CD4-positive, alpha-beta T cell (primary cell): ENCODE measurements at places on chromosomes 3 and 15. TPM values are rescaled to one million over a fixed set of nuclear protein-coding genes. Genes with fewer than 3 reads are reported as not detected.

Gene LMAN1L
- total RNA-seq: 0.56 TPM

GRCh38 chr15:101187820-101188636, 63.8 kb downstream of the CHSY1 start:
- no peak overlapping the region for H3K27ac ChIP-seq
- peaks cover 16% of the 10 kb centered on the region for H3K4me1 ChIP-seq
- no peak for DNase-seq

DNA sequence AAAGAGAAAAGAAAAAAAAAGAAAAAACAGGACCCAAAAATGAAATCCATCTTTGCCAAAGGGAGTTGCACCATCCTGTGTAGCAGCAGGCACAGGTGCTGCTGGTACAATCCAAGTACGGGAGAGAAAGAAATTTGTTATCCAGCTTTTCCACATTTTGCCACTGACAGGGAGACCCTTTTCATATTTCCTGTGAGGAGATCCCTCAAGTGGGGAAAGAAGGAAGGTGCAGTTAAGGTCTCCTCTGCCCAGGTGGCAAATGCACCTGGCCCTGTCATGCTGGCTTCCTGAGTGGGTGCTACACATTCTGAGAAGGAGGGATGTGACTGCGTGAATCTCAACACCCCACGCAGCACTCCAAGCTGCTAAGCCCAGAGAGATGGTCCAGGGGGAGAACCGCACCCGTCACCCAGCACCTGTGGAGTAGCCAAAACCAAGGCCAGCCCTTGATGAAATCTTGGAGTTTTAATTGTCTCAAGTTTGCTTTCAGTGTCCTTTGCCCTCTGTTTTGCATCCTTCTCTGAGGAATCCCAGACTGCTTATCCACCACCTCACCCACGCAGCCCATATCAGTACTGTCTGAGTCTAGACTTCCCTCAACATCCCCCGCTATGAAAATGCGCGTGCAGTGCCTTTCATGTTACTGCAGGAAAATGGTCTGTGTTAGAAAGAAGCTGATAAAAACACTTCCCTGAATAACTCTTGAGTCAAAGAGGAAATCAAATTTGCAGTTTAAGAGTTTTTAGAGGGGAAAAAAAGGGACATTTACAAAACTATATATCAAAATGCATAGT, 141.9 kb upstream of the THBS1 start:
- no peaks in the 10 kb centered on the region for H3K4me1 ChIP-seq
- H3K36me3 ChIP-seq: no peaks in the 10 kb centered on the region
- no peak for DNase-seq

Gene NDUFB5
- total RNA-seq: 24.2 TPM

DNA sequence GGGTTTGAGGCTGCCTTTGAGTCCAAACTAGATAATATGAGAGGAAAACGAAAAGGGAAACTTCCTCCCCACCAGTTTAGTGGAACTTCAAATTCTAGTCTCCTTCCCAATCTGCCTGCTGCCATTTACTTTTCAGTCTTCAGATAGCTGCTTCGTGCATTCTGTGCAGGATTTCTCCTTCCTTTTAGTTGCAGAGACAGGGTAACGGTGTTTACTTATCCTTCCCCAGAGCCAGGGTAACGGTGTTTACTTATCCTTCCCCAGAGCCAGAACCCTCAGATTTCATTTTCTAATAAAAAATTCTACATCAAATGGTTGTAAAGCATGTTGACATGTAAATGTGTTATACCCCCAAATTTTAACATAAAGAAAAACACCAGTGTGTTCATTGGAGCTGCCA, 282.6 kb downstream of the VPS13C start:
- peaks cover 6% of the 10 kb centered on the region for H3K27me3 ChIP-seq
- H3K27ac ChIP-seq: no peak overlapping the region
- H3K4me1 ChIP-seq: no peaks in the 10 kb centered on the region

GRCh38 chr15:63752979-63753378, 80.8 kb downstream of the HERC1 start:
- H3K4me1 ChIP-seq: no peaks in the 10 kb centered on the region
- no peak overlapping the region for H3K27ac ChIP-seq
- no peak for DNase-seq
- no peak overlapping the region for H3K4me3 ChIP-seq
- H3K27me3 ChIP-seq: no peaks in the 10 kb centered on the region
- H3K36me3 ChIP-seq: peaks cover 78% of the 10 kb centered on the region

- no peaks in the 10 kb centered on the region for H3K36me3 ChIP-seq
- no peak overlapping the region for H3K27ac ChIP-seq
- no peak for DNase-seq
These were observed 90.2 kb downstream of the ANP32A start for GRCh38 chr15:68730471-68730919.

Gene PP2D1
- not detected for total RNA-seq

Gene ARGFX
- total RNA-seq: not detected

GRCh38 chr3:110984456-110985250, 87.0 kb upstream of the NECTIN3 start:
- no peak for DNase-seq
- H3K4me1 ChIP-seq: no peaks in the 10 kb centered on the region
- H3K4me3 ChIP-seq: no peak overlapping the region
- H3K36me3 ChIP-seq: no peaks in the 10 kb centered on the region

- no peak overlapping the region for H3K4me3 ChIP-seq
- H3K4me1 ChIP-seq: no peaks in the 10 kb centered on the region
- no peak overlapping the region for H3K27ac ChIP-seq
- DNase-seq: no peak
- H3K27me3 ChIP-seq: peaks cover 17% of the 10 kb centered on the region
- H3K36me3 ChIP-seq: no peaks in the 10 kb centered on the region
These were observed 166.2 kb downstream of the CHDH start for GRCh38 chr3:53680028-53680427.

Gene WDR72
- not detected for total RNA-seq

Gene IMPG2
- total RNA-seq: 0.45 TPM

DNA sequence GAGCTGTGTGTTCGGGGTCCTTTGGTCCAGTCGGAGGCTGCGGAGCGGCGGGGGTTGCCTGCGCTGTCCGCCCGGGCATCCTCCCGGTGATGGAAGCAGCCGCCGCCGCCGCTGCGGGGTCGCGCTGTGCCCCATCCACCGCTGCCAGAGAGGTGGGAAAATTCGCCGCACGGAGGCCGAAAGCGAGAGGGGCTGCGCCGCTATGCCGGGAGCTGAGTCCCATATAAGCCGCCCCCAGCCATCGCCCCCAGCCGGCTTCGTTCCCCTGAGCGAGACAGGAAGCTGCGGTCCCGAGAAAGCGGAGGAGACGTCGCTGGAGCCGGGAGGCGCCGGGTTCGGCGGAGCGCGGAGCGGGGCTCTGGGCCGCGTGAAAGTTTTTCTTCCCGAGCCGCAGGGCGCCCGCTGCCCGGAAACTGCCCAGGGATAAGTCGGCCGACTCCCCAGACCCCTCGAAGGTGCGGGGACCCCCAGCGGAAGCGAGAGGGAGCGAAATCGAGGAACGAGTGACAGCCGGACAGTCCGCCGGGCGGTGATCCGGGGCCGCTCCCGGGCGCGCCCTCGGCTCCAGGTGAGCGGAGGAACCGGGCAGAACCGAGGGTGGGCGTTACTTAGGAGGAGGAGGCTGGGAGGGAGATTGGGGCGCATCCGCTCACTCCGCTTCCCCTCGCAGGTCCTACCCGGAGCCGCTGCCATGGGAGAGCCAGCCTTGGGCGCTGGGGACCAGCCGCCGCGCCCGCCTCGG, 574 bp downstream of the CHST2 start:
- DNase-seq: peak; percentile 54
- peaks cover 37% of the 10 kb centered on the region for H3K4me1 ChIP-seq
- no peaks in the 10 kb centered on the region for H3K27me3 ChIP-seq

GRCh38 chr15:38208206-38208605, 44.4 kb upstream of the SPRED1 start:
- no peak overlapping the region for H3K4me3 ChIP-seq
- H3K36me3 ChIP-seq: no peaks in the 10 kb centered on the region
- peaks cover 4% of the 10 kb centered on the region for H3K27me3 ChIP-seq
- no peaks in the 10 kb centered on the region for H3K4me1 ChIP-seq
- DNase-seq: no peak
- no peak overlapping the region for H3K27ac ChIP-seq

DNA sequence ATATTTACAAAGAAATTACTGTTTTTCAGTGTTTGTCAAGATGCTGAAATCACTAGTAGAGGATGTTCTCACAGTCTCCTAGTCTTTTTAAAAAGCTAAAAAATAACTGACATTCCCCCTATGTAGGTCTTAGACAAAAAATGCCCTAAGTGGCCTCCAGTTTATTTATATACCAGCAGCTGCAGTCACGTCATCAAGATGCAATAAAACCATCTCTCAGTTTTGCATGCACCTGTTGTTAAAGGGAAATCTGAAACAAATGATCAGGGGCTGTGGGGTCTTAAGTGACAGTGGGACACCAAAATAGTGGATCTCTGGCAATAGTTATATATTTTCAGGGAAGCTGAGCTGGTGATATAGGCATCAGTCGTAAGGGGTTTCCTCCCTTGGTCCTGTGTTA, 146.5 kb upstream of the ARPP21 start:
- no peak overlapping the region for H3K27ac ChIP-seq
- no peak for DNase-seq
- no peaks in the 10 kb centered on the region for H3K36me3 ChIP-seq
- no peaks in the 10 kb centered on the region for H3K4me1 ChIP-seq

- no peaks in the 10 kb centered on the region for H3K27me3 ChIP-seq
- no peak overlapping the region for H3K27ac ChIP-seq
- H3K4me3 ChIP-seq: no peak overlapping the region
- H3K4me1 ChIP-seq: peaks cover 64% of the 10 kb centered on the region
- no peaks in the 10 kb centered on the region for H3K36me3 ChIP-seq
These were observed 268.3 kb downstream of the UACA start for GRCh38 chr15:70494852-70495571.

DNA sequence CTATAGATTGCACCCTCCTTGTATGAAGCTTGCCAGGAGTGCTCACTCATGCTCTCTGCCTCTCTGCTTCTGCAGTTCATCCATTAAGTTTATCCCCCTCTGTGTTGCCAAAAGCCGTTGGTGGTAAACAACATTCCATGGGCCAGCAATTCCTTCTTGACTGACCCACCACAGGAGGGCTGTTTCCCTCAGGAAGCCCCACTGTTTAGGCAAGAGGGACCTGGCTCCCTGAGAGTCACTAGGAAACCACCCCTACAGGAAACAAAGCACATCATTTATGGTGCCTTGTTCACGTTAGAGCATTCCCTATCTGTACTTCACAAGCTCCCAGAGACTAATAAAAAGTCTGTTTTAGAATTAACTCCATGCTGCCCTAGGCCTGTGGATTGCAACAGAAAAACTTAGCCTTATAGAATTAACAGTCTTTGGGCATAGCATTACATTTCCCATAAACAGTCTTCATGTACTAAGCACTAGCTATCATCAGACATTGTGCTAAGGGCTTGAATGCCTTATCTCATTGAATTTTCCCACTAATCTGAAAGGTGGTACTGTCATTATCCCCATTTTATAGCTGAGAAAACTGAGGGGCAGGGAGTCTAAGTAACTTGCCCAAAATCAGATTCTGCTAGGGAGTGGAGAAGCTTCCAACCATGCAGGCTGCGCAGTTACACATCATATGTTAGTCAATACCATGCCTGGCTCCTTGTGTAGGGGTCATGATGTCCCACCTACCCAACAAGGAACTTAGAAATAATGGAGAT, 149.9 kb downstream of the SHQ1 start:
- no peaks in the 10 kb centered on the region for H3K36me3 ChIP-seq
- no peak overlapping the region for H3K4me3 ChIP-seq
- DNase-seq: no peak
- no peak overlapping the region for H3K27ac ChIP-seq
- no peaks in the 10 kb centered on the region for H3K4me1 ChIP-seq
- no peaks in the 10 kb centered on the region for H3K27me3 ChIP-seq

DNA sequence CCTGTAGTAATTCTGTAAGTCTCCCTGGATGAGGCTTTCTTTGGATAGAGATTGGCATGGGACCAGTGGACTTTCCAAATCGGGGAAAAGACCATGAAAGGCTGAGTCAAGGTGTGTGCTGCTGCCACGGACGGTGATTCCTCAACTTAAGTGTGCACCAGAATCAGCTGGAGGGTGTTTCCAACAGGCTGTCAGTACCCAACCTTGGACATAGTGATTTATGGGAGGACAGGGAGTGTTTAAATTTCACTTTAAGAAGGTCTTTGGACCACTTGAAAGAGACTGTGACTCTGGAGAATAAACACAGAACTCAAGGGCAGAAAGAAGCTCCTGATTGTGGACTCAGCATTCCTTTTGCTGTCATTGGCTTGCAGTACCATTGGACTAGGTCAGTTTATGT, 20.4 kb upstream of the CHST2 start:
- no peaks in the 10 kb centered on the region for H3K4me1 ChIP-seq
- DNase-seq: no peak
- H3K27me3 ChIP-seq: peaks cover 3% of the 10 kb centered on the region
- no peak overlapping the region for H3K4me3 ChIP-seq
- H3K36me3 ChIP-seq: no peaks in the 10 kb centered on the region
- no peak overlapping the region for H3K27ac ChIP-seq

- peaks cover 94% of the 10 kb centered on the region for H3K36me3 ChIP-seq
- DNase-seq: no peak
These were observed 66.6 kb downstream of the TGFBR2 start for GRCh38 chr3:30672959-30673358.

DNA sequence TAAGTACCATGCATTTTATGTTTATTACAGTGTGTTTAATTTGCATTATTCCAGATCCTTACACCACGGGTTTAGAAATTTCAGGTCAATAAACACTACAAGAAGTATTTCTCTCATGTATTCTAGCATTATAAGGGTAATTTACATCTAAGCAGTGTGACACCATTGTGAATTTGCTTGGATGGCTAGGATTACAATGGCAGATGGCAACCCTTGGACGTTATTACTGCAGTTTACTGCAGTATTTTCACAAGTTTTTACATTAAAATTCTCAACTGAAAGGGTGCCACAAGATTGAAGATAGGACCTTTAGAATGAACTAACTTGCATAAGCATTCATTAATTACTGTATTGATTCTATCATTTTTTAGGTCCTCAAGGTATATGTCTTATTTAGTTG, 538.8 kb downstream of the NLGN1 start:
- H3K36me3 ChIP-seq: no peaks in the 10 kb centered on the region
- no peak for DNase-seq
- H3K4me3 ChIP-seq: no peak overlapping the region
- H3K27me3 ChIP-seq: no peaks in the 10 kb centered on the region
- H3K4me1 ChIP-seq: no peaks in the 10 kb centered on the region

Gene HIGD2B
- total RNA-seq: 0.28 TPM

Gene CCK
- total RNA-seq: not detected

Gene GRK7
- total RNA-seq: 0.22 TPM

DNA sequence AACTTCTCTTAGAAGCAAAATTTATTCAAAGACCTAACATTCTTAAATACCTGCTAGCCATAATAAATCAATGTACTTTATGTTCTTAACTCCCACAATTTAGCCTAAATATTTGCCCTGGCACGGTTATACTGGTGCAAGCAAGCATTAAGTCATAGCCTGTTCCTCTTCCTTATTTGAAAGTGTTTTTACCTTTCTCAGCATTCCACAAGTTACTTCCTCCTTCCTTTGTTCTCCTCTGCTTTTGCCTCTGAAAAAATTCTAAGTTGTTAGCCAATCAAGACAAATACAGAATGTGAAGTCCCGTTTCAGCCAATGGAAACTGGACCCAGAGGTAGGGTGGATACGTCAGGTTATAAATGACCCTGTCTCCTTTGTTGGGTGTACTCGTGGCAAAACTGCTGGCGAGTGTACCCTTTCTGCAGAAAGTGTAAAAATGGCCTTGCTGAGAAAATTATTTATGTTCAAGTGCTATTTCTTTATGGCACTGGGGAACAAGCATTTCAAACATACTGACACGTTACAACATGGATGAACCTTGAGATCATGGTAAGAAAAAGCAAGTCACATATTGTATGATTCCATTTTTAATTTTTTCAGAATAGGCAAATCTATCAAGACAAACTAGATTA, 3.1 kb upstream of the TATDN2 start:
- H3K4me3 ChIP-seq: no peak overlapping the region
- no peaks in the 10 kb centered on the region for H3K27me3 ChIP-seq
- no peaks in the 10 kb centered on the region for H3K36me3 ChIP-seq
